ENCODE measurements at places on chromosomes 1 and 21.

GRCh38 chr1:73611681-73612080 is 586.3 kb downstream of the LRRIQ3 start:
- DNase-seq, result no peak

GRCh38 chr1:25095635-25096200 is 136.6 kb downstream of the SYF2 start:
- DNase-seq, result no peak

GRCh38 chr21:41573902-41574690 is 66.1 kb upstream of the TMPRSS2 start:
- DNase-seq, result no peak

GRCh38 chr1:153355445-153356071 is 2.1 kb upstream of the S100A9 start:
- DNase-seq, result peak; percentile 53

DNA sequence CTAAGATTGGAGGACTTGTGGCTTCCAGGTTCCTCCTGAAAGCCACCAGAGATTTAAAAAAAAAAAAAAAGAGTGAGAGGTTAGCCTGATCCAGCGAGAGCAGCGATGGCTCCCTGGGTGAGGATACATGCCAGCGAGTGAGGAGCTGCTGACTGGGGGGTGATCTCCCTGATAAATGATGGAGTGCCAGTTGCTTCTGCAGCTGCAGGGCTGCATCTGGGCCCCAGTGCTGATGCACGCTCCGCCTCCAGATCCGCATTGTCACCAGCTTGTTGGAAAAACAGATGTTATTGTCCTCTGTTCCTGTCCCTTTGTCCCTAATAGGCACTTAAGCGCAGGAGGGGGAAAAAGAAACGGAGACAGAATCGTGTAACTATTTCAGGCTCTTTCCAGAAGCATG is 28.6 kb downstream of the UBIAD1 start:
- no peak for DNase-seq

DNA sequence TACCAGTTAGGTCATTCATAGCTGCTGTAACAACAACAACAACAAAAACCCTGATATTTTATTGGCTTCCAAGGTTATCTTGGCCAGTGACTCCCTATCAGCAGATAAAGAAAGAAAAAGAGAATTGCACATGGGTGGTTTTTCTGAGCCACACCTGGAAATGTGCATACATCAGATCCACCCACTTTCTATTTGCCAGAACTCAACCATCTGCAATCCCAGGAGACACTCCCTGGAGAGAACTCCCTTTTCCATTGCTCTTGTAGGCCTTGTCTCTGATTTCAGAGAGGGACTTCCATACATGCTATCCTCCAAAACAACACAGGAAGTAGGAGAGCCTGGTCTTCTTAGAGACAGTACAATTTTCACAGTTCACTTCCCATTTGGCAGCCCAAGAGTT is 74.9 kb upstream of the ZC3H11B start:
- no peak for DNase-seq

GRCh38 chr1:37940299-37940947 is 6.4 kb downstream of the INPP5B start:
- peak; percentile 74 for DNase-seq

DNA sequence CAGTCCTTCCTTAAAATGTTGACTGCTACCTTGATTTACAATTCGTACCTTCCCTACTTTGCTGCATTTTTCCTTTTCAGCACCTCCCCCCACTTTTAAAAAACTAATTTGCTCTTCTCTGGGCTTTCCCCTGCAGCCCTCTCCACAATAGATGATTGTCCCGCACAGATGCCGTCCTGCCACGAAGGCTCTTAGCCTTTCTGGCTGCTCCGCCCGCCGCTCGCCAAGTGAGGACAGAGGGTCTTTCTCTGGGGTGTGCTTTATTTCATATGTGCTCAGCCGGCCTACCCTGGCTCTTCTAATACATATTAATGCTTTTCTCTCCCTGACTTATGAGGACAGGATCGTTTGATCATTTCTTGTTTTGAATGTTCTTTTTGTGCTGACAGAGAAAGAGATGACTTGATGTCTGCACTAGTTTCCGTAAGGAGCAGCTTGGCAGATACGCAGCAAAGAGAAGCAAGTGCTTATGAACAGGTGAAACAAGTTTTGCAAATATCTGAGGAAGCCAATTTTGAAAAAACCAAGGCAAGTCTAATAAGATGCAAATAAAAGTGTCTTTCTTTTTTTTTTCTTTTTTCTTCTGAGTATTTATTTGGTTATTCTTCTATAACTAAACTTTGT is 60.6 kb downstream of the SDCCAG8 start:
- no peak for DNase-seq

DNA sequence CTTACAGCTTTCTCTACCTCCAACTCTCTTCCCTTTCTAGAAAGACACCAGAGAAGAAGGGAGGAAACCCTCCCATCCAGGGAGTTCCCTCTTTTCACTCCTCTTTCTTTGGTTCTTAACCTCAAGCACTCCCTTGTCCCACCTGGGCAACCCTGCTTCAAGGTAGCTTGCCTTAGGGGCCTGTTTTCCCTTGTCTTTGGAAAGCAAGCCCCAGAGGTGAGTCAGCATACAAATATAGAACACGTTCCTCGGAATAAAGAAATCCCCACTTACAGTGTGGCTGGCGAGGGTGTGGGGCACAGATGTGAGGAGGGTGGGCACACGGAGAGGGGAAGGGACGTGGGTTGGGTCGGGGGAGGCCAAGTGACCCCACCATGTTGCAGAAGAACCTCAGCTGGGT is 26.1 kb upstream of the KCNE2 start:
- DNase-seq, result no peak

- DNase-seq, result no peak
Measured at GRCh38 chr1:25550155-25550506, 6.7 kb downstream of the LDLRAP1 start.

- no peak for DNase-seq
Measured at GRCh38 chr1:245469006-245469405, 314.2 kb downstream of the KIF26B start.

- DNase-seq, result peak; percentile 25
Measured at GRCh38 chr1:60969971-60970509, 112.3 kb upstream of the NFIA start.

- no peak for DNase-seq
Measured at GRCh38 chr1:238318294-238319110, 427.8 kb upstream of the ZP4 start.

DNA sequence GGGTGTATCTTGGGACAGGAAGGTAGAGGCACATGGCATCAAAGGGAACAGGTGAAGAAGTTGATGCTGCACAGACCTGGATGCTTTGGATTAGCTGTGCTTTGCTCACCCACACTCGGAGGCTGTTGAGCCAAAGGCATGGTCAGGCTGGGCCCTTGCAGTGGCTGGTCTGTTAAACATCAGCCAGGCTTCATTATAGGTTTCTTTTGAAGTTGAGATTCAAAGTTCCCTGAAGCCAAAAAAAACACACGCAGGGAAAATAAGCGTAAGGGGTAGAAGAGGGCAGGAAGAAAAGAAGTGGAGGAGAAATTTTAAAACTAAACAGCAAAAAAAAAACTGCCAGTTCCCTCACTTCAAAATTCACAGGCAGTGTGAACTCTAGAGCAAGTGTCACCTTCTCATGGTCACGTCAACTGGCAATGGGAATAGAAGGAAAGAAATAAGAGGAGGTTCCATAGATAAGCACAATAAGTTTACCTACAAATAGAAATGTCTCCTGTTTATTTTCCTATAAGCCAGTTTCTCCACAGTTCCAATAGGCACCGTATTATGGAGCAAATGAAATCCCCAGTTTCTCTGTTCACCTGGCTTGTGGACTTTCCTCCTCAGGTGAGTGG is 139.5 kb downstream of the PAPPA2 start:
- DNase-seq, result no peak

DNA sequence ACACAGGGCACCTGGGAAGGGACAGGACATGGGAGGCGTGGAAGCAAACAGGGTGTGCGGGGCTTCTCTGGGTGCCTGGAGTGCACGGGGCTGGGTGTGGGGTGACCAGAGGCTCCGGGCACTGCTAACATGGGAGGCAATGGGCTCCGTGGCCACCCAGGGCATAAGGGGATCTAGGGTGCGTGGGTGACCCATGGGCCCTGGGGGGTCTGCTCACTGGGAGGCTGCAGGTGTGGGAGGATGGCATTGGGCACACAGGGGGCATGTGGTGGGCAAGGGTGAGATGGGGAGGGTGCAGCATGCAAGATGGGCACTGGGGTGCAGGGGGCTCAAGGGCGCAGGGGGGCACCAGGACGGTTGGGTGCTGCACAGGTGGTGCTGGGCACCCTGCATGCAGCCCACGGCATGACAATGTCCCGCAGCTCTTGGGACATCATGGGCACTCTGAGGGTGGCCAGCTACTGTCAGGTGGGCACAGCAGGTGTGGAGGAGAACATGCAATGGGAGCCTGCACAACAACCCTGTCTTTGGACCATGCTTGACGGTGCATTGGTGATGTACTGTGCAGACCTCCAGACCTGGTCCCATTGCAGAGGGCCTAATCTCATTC is 15.1 kb downstream of the TRIM11 start:
- no peak for DNase-seq

DNA sequence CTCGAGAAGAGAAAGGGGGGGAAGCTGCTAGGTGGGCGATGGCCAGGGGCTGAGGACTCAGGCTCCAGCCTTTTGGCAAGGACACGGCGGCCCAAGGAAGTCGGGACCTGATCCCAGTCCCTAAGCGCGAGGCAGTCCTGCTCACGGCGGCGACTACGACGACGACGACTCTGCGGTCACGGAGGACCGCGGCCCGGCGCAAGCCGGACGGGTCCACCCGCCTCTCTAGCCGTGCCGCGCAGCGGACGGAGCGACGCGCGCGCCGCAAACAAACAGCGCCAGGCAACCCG is 401 bp downstream of the WNT9A start:
- no peak for DNase-seq

- no peak for DNase-seq
Measured at GRCh38 chr1:172929006-172929405, 121.7 kb downstream of the TNFSF18 start.

GRCh38 chr1:24415910-24416665 is 486 bp downstream of the NIPAL3 start:
- DNase-seq, result no peak

DNA sequence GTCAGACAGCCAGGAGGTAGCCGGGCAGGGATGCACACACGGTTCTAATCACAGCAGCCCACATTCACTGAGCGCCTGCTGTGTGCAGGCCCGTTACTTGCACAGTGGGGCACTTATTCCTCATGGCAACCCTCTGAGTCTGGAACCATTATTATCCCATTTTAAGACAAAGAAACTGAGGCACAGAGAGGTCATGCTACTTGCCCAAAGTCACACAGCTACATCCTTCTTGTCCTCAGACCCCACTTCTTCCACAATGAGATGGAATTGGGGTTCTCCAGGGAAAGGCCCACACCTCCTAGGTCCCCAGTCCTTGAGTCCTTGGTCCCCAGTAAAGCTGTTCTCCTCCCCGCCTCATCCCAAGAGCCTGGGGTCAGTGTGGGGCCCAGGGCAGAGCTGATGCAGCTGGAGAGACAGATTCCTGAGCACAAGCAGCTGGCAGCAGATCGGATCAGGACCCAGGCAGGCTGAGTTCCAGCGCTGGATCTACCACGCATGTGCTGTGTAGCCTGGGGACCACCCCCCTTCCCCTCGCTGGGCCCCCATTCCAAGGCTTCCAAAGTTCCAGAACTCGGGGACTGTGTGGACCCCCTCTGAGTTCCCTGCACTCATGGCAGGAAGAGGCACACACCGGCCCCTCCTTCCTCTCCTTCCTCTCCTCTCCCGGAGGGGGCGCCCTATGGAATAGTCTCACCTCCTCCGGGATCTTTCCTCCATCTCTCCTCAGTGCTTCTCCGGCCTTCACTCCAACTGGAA is 393.4 kb downstream of the MATN1 start:
- no peak for DNase-seq

GRCh38 chr1:196531737-196532524 is 76.3 kb downstream of the KCNT2 start:
- no peak for DNase-seq

- DNase-seq, result no peak
Measured at GRCh38 chr21:37550157-37550556, 183.6 kb downstream of the DYRK1A start.

DNA sequence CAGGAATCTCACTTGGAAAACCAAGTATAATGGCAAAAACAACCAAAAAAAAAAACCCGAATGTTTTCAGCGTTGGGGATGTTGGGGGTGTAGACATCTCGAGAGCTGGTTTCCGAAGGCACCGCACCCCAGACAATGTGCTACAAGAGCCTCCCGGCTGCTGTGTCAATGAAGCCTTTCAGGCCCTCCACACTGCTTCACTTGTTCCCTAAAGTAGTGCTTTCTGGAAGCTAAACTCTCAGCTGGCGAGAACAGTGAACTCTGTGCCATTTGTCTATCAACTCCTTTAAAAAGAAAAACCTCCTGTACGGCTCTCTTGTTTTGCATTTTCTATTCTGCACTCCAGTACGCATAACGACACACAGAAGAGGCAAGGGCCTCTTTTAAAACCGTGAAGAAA is 32.5 kb downstream of the PLEKHO1 start:
- DNase-seq, result no peak

GRCh38 chr1:205592443-205593003 is 39.3 kb downstream of the ELK4 start:
- no peak for DNase-seq

GRCh38 chr1:67853704-67854103 is 20.4 kb upstream of the GNG12 start:
- peak; percentile 62 for DNase-seq

- no peak for DNase-seq
Measured at GRCh38 chr1:181485287-181486097, 2.2 kb downstream of the CACNA1E start.

- DNase-seq, result no peak
Measured at GRCh38 chr1:28646040-28646439, 2.4 kb upstream of the RNU11 start.
